ENCODE measurements at places on chromosomes 1 and 21. TPM values are rescaled to one million over a fixed set of nuclear protein-coding genes. Genes with fewer than 3 reads are reported as not detected.

Gene KIF26B
- total RNA-seq = 0.23 TPM

DNA sequence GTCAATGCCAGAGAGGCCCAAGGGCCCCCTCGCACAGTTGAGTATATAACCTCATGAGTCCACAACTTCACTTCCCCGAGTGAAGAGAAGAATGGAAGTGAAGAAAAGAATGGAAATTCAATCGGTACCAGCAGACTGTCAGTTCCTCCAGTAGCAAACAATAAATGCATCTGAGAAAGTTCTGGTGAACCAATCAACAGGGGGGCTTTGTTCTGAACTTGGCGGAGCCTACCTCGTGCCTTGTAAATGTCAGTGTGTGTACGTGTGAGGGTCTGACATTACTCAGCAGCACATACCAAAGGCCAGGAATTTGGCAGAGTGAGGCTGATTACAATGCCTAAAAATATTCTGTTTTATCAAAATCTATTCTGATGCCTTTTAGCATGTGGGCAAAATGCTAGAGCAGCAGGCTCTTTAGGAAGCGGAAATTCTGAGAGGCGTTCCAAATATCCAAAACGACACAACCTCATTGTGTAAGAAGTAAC lies 238.5 kb downstream of the LTN1 start:
- no peaks in the 10 kb centered on the region for H3K27me3 ChIP-seq
- H3K4me1 ChIP-seq = no peaks in the 10 kb centered on the region
- peak overlapping the region; percentile 72 for H3K27ac ChIP-seq
- H3K4me3 ChIP-seq = no peak overlapping the region
- no peak for DNase-seq

DNA sequence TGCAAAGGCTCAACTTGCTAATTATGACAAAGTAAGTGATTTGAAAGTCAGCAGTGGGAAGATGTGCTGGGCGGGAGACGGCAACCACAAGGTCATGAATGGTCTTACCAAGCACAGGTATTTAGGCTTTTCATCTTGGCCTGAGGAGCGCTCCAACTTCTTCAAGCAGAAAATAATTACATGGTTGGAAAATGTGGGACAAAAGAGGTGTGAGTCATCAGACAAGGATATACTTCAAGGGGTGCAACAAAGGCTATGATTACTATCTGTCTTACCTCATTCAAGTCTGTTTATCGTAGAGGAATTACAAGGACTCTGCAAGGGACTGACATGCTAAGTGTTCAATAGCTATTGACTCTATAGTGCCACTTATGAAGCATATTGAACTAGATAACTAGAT lies 2005.7 kb downstream of the MRPL39 start:
- no peaks in the 10 kb centered on the region for H3K4me1 ChIP-seq
- H3K4me3 ChIP-seq = no peak overlapping the region
- no peaks in the 10 kb centered on the region for H3K27me3 ChIP-seq
- H3K36me3 ChIP-seq = no peaks in the 10 kb centered on the region
- no peak for DNase-seq

Gene FAM131C
- not detected for total RNA-seq

Gene KIF17
- 1.9 TPM for total RNA-seq

DNA sequence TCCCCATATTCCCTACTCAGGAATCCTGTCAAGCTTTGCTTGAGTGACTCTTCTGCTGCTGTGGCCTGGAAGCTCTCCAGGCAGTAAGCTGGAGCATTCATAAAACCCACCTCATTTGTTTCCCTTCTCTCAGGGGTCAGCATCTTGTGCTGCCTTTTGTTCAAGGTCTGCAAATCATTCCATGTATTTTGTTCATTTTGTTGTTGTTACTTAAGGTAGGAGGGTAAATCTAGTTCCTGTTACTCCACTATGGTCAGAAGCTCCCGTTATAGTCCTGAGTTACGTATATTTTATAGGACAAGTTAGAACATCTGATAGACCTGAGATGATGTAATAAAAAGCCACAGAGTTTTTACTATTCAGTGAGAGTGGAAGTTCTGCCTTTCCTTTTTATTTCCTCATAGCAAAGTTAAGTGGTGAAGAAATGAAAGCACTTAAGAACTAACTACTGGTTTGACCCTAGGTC lies 9.9 kb downstream of the SYNJ1 start:
- H3K27ac ChIP-seq = no peak overlapping the region
- H3K4me1 ChIP-seq = no peaks in the 10 kb centered on the region
- DNase-seq = no peak
- H3K27me3 ChIP-seq = no peaks in the 10 kb centered on the region
- H3K4me3 ChIP-seq = no peak overlapping the region

DNA sequence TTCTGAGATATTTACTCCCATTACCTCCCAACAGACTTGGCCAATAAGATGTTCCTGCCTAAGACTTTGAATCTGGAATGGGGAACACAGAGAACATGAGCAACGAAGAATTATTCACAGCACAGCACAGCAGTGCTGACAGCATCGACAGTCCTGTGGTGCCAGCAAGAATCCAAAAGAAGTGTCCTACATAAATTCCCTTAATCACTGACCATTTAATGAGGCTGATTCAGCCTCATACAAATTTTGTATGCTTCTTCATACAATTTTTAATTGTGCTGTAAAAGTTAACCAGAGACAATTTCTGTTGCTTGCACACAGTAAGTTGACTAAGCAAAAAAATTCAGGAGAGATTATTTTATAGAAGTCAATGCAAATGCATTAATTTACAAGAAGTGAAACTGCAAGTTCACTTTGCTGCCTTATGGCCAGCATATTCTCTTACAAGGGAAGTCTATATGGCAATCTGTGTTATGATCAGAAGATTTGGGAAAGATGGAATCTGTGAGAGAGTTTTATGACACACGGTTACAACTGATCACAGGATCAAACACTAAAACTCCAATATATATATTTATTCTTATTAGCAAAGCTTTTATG lies 855.9 kb downstream of the LTN1 start:
- H3K27me3 ChIP-seq = no peaks in the 10 kb centered on the region
- no peak overlapping the region for H3K4me3 ChIP-seq
- no peaks in the 10 kb centered on the region for H3K4me1 ChIP-seq
- no peak for DNase-seq
- H3K27ac ChIP-seq = no peak overlapping the region
- H3K36me3 ChIP-seq = no peaks in the 10 kb centered on the region

GRCh38 chr1:233738850-233739249 lies 124.9 kb downstream of the KCNK1 start:
- no peak overlapping the region for H3K27ac ChIP-seq
- no peak for DNase-seq
- H3K4me3 ChIP-seq = no peak overlapping the region

GRCh38 chr1:13583966-13584791 lies 547 bp downstream of the PDPN start:
- H3K27ac ChIP-seq = peak overlapping the region; percentile 89
- no peaks in the 10 kb centered on the region for H3K27me3 ChIP-seq
- H3K4me3 ChIP-seq = peak overlapping the region; percentile 69
- H3K4me1 ChIP-seq = peaks cover 7% of the 10 kb centered on the region
- H3K36me3 ChIP-seq = no peaks in the 10 kb centered on the region

DNA sequence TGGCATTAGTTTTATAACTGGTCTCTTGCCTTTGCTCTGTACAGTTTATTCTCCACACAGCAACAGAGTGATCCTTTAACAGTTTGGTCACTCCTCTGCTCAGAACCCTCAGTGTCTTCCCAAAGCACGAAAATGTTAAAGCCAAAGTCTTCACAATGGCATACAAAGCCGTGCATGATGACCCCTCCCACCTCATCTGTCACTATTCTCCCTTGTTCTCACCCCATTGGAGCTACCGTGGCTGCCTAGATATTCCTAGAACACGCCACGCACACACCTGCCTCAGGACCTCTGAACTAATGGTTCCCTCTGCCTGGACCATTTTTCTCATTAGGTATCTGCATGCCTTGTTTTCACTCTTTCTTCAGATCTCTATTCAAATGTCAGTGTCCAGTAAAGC lies 8.6 kb upstream of the SEMA4A start:
- DNase-seq = no peak
- peaks cover 1% of the 10 kb centered on the region for H3K36me3 ChIP-seq
- H3K27ac ChIP-seq = no peak overlapping the region
- H3K4me3 ChIP-seq = no peak overlapping the region
- H3K4me1 ChIP-seq = peaks cover 63% of the 10 kb centered on the region

DNA sequence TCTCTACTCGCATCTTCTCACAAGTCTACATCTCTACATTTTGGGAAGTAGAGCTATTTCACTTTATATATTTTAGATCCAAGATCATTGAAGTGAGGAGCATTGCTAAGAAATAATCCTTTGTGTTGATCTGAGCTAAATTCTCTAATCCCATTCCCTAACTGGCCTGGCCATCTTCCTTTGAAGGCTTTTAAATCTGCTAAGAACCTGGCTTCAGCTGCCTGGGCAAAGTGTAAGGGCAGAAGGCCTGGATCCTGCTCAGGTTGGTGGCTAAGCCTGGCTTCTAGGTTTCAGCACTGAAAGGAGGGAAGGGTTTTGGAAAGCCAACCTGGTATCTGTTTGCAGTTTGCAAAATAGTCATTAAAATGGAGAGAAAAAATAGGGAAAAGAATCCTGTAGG lies 167.6 kb downstream of the BRINP2 start:
- no peaks in the 10 kb centered on the region for H3K4me1 ChIP-seq
- H3K36me3 ChIP-seq = no peaks in the 10 kb centered on the region
- H3K27me3 ChIP-seq = peaks cover 5% of the 10 kb centered on the region

- H3K27me3 ChIP-seq = no peaks in the 10 kb centered on the region
- H3K4me1 ChIP-seq = no peaks in the 10 kb centered on the region
- H3K27ac ChIP-seq = no peak overlapping the region
Measured at GRCh38 chr1:228998179-228998578, 262.9 kb downstream of the RHOU start.

DNA sequence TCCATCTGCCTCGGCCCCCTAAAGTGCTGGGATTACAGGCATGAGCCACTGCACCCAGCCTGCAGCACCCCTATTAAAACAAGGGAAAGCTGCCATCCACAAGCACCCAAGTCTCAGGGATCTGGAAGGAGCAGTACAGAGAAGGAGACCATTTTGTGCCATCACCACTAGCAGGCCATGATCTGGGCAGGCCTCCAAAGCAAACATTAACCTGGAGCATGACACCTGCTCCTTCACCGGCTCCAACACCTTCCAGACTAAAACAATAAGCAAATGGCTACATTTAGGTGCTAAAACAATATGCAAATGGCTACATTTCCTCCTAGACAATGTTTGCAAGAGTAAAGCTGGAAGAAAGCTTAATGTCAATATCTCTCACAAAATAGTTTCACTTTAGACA lies 16.7 kb downstream of the MEAF6 start:
- H3K27ac ChIP-seq = no peak overlapping the region
- no peaks in the 10 kb centered on the region for H3K27me3 ChIP-seq
- peaks cover 18% of the 10 kb centered on the region for H3K4me1 ChIP-seq
- H3K36me3 ChIP-seq = peaks cover 8% of the 10 kb centered on the region
- no peak for DNase-seq

DNA sequence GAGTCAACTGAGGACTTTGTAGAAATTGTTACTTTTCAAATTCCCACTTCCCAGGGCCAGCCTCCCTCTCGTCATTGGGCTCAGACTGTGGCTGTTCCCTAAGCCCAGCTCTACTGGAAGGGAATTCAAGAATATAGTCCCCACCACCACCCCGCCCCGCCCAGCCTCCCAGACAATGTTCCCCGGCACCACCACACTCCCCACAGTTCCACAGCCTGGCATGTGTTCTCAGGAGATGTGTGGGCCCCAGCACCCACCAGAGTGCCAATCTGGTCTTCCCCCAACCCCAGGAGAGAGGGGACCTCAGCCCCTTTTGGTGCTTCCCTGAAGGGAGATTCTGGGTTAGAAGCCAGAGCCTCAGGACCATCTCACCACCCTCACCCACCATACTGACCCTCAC lies 120.1 kb downstream of the SYT2 start:
- H3K36me3 ChIP-seq = no peaks in the 10 kb centered on the region
- DNase-seq = no peak
- H3K4me3 ChIP-seq = no peak overlapping the region

DNA sequence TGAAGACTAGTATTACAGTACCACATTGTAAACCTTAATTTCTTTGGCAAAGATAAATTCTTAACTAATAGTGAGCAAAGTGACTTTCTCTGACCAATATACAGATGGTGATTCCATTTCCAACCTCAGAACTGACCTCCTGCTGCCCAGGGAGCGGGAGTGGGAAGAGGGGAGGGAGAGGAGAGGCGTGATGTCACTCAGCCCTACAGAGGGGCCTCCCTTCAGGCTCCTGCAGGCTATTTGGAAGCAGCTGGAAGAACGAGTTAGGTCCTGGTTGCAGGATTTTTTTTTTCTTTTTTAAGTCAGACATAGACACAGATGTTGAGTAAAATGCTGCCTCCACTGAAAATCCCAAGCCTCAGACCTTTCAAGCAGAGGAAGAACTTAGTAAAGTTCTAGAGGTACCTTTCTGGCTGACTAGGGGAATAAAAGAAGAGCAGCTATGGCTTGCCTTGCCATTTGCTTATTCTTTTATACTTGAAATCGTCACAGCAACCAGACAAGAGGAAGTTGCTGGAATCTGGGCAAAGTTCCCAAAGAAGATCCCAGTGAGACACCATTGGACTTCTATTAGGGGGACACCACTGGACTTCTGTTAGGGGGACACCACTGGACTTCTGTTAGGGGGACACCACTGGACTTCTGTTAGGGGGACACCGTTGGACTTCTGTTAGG lies 54.5 kb downstream of the EXO1 start:
- no peaks in the 10 kb centered on the region for H3K4me1 ChIP-seq
- no peak overlapping the region for H3K4me3 ChIP-seq
- DNase-seq = no peak
- H3K27me3 ChIP-seq = no peaks in the 10 kb centered on the region

Gene KCNE2
- not detected for total RNA-seq

DNA sequence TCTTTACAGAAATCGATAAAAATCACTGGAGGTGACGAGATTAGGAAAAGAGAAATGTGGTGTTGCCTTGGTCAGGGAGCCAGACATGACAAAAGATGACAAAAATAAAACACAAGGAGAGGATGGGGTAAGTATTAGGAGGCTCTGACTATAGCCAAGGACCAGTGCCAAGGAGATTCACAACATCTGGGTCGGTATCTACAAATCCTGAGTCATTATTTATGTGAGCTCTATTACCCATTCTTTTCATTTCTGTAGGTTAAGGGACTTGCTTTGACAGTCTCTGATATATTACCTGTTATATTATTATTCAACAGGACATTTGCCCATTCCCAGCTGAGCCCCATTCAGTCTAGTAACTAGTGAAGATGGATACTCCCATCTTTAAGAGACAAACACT lies 120.8 kb downstream of the TYW3 start:
- H3K4me1 ChIP-seq = no peaks in the 10 kb centered on the region
- no peaks in the 10 kb centered on the region for H3K27me3 ChIP-seq
- no peak overlapping the region for H3K27ac ChIP-seq
- no peak for DNase-seq
- H3K4me3 ChIP-seq = no peak overlapping the region

Gene KCNN3
- total RNA-seq = 0.08 TPM

DNA sequence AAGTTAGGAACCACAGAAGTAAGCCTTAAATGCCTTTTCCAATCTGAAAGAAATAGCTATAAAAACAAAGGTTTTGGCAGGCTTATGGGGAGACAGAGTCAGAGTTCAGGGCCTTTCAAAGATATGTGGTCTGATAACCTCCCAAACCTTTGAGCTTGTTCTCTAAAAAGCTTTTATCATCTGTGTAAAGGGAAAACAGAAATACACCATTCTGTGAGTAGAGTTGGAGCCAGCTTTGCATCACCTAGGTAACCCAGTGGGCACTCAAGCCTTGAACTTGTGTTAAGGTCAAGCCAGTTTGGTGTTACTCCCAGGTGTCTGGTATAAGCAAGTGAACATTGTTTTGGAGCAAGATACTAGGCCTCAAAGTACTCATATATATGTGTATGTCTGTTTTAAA lies 50.1 kb downstream of the LAMC1 start:
- no peak for DNase-seq
- no peaks in the 10 kb centered on the region for H3K36me3 ChIP-seq
- H3K4me3 ChIP-seq = no peak overlapping the region
- H3K4me1 ChIP-seq = peaks cover 30% of the 10 kb centered on the region
- H3K27ac ChIP-seq = no peak overlapping the region
- no peaks in the 10 kb centered on the region for H3K27me3 ChIP-seq
